ENCODE measurements at places on chromosomes 2 and 18. TPM values are rescaled to one million over a fixed set of nuclear protein-coding genes. Genes with fewer than 3 reads are reported as not detected.

Gene CD226
- 0.68 TPM for total RNA-seq

Gene PTPRN
- total RNA-seq = 0.31 TPM

Gene KYNU
- 37.7 TPM for total RNA-seq

Gene SERPINB12
- not detected for total RNA-seq

Gene ZNF892
- total RNA-seq = 1.8 TPM

GRCh38 chr2:10787176-10787968, 25.2 kb downstream of the PDIA6 start:
- no peaks in the 10 kb centered on the region for H3K4me1 ChIP-seq
- no peak for DNase-seq
- H3K27ac ChIP-seq = no peak overlapping the region
- peaks cover 29% of the 10 kb centered on the region for H3K36me3 ChIP-seq
- H3K27me3 ChIP-seq = no peaks in the 10 kb centered on the region
- H3K4me3 ChIP-seq = no peak overlapping the region

GRCh38 chr2:230578106-230578505, 134.5 kb upstream of the CAB39 start:
- H3K27ac ChIP-seq = no peak overlapping the region
- no peak overlapping the region for H3K4me3 ChIP-seq
- no peaks in the 10 kb centered on the region for H3K36me3 ChIP-seq
- no peaks in the 10 kb centered on the region for H3K4me1 ChIP-seq
- no peak for DNase-seq
- H3K27me3 ChIP-seq = no peaks in the 10 kb centered on the region

GRCh38 chr2:205047273-205047839, 502.1 kb downstream of the PARD3B start:
- H3K27me3 ChIP-seq = no peaks in the 10 kb centered on the region
- H3K4me1 ChIP-seq = no peaks in the 10 kb centered on the region
- no peak overlapping the region for H3K27ac ChIP-seq
- H3K36me3 ChIP-seq = no peaks in the 10 kb centered on the region
- no peak for DNase-seq

DNA sequence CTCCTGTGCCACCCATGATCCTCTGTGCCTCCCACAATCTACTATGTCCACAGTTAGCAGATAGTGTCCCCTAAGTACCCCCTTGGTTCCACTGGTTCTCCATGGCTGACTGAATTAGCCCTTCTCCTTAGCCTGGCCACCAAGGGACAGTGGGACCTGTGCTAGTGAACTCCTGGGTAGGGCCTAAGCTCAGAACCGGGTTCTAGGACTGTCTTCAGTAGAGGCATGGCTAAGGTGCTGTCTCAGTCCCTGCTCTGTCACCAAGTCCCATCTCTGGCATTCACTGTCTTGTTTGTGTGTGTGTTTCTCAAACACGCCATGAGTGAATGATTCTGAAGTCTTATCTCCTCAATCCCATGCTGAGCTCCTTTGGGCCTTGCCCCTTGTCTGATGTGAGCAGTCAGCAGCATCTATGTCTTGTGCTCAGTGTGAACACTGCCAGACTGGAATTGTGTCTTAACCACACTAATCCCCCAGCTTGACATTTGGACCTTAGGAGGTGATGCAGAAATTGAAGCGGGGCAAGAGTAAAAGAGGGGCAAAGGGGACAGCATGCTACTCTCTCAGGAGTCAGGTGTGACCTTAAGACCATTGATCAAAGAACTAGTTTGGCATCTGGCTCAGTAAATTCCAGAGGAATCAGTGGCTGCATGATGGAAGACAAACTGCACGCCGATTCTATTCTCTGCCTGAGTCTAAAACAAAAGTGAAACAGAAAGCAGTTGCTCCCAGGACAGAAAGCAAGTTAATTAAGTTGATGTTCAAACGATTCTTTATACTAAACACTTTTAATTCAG, 190.5 kb downstream of the ALPK2 start:
- H3K27me3 ChIP-seq = no peaks in the 10 kb centered on the region
- H3K4me1 ChIP-seq = peaks cover 17% of the 10 kb centered on the region
- DNase-seq = no peak
- H3K36me3 ChIP-seq = no peaks in the 10 kb centered on the region
- peak overlapping the region; percentile 34 for H3K4me3 ChIP-seq

DNA sequence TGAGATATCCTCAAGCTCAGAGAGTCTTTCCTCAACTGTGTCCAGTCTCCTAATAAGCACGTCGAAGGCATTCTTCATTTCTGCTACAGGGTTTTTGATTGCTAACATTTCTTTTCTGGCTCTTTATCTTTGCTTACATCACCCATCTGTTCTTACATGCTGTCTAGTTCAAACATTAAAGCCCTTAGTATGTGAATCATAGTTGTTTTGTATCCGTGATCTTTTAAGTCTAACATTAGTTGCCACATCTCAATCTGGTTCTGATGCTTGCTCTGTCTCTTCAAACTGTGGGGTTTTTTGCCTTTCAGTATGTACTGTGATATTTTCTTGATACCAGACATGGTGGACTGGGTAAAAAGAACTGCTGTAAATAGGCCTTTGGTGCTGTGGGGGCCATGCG, 235.2 kb downstream of the SH3RF3 start:
- no peak for DNase-seq
- H3K27ac ChIP-seq = no peak overlapping the region
- no peaks in the 10 kb centered on the region for H3K27me3 ChIP-seq
- H3K4me1 ChIP-seq = no peaks in the 10 kb centered on the region
- H3K4me3 ChIP-seq = no peak overlapping the region
- H3K36me3 ChIP-seq = no peaks in the 10 kb centered on the region

DNA sequence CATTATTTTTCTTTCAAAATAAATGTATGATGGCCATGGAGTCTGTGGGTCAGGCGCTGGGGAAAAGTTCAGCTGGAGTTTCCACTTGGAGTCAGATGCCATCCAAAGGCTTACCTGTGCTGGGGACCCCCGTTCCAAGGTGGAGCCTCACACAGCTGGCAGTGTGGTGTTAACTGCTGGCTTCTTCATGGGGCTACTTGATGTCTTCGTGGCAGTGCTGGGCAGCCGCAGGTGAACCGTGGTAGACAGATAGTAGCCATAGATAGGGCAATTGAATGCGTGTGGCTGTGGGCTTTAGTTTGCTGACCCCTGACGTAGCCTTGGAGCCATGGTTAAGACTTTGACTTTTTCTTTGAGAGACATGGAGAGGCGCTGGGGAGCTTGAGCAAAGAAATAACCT, 83.1 kb downstream of the HS6ST1 start:
- H3K27ac ChIP-seq = no peak overlapping the region
- no peaks in the 10 kb centered on the region for H3K36me3 ChIP-seq
- H3K4me1 ChIP-seq = no peaks in the 10 kb centered on the region
- no peaks in the 10 kb centered on the region for H3K27me3 ChIP-seq
- no peak for DNase-seq

- no peak overlapping the region for H3K4me3 ChIP-seq
- no peak for DNase-seq
Measured at GRCh38 chr18:44569391-44570055, 111.2 kb upstream of the SETBP1 start.

DNA sequence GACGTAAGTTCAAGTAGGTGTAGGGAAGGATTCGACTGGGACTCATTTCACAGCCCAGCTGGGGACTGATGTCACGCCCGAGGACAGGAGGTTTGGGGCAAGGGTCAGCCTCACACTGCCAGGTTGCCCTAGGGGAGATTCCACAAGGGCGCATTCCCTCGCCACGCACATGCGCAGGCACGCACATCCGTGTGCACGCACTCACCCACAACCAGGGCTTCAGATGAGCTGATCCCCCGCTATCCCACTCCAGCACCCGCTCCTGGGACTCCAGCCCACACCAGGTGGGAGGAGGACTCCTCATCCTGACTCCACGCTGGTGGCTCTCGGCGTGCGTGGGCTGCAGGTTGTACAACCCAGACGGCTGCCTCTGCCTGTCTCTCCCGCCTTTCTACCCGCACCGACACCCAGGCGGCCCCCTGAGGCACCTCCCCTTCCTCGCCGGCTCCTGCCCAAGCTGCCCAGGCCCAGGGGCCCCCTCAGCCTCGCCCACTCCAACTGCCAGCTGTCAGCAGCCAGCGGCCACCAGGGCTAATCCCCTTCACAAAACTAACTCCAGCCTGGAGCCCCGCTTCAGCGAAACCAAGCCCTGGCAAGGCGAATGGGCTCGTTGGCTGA, 47.8 kb upstream of the FOSL2 start:
- no peaks in the 10 kb centered on the region for H3K36me3 ChIP-seq
- H3K27me3 ChIP-seq = no peaks in the 10 kb centered on the region
- H3K27ac ChIP-seq = peak overlapping the region; percentile 67
- H3K4me1 ChIP-seq = no peaks in the 10 kb centered on the region
- peak overlapping the region; percentile 41 for H3K4me3 ChIP-seq

- no peaks in the 10 kb centered on the region for H3K27me3 ChIP-seq
- no peak overlapping the region for H3K4me3 ChIP-seq
- H3K27ac ChIP-seq = no peak overlapping the region
- no peaks in the 10 kb centered on the region for H3K36me3 ChIP-seq
Measured at GRCh38 chr18:65754121-65754520, 3.3 kb downstream of the CDH7 start.

DNA sequence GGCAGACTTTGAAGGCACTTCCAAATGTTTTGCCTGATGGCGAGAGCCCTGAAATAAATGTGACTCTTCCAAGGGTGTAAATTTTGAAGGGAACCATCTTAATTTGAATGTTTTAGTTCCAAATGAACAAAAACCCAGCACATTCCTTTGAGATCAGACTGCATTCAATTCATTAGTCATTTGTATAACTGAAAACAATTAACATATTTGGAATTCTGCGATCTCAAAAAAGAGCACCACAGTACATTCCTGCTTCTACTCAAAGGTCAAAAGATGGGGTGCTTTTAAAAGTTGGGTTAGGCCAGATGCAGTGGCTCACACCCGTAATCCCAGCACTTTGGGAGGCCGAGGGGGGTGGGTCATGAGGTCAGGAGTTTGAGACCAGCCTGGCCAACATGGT, 38.2 kb upstream of the CHRNA1 start:
- no peak overlapping the region for H3K27ac ChIP-seq
- no peak overlapping the region for H3K4me3 ChIP-seq
- H3K27me3 ChIP-seq = no peaks in the 10 kb centered on the region

DNA sequence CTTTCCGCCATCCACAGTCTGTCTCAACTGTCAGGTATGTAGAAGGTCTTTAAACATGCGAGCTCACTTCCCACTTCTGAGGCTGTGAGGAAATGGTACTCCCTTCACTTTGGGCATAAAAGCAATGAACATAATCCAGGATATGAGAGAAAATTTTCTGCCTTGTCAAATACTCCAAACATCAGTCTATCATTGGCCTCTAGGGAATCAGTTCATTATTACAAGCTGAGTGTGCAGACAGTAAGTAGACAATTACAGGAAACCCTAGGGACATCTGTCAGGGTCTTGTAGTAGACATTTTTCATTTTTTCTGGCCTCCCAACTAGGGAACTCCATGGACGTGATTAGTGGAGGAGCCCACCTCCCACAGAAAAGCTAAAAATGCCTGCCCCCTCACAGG, 13.6 kb upstream of the APCDD1 start:
- no peak for DNase-seq
- H3K27me3 ChIP-seq = no peaks in the 10 kb centered on the region
- H3K27ac ChIP-seq = no peak overlapping the region
- H3K4me3 ChIP-seq = no peak overlapping the region
- no peaks in the 10 kb centered on the region for H3K4me1 ChIP-seq

DNA sequence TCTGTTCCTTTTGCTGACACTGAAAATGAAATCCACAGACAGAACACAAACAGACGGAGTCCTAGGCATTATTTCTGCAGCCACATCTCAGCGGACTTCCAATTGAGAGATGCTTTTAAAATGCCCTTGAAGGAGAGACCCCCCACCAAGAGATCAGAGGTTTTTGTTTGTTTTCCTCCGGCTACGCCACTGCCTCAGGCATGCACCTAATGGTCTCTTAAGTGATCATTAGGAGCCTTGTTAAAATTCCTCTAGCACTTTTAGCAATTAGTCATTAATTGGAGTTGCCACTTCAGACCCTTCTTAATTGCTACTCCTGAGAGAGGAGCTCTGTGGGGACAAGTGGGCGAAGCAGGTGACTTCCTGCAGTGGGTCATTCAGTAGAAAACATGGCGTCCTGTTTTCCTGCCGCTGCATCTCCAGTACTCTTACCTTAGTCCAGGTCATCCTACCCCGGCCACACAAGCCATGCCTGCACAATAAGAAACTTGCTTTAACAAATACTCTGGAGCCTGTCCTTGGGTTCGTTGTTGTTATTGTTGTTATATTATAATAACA, 257.7 kb upstream of the CHAC2 start:
- H3K36me3 ChIP-seq = no peaks in the 10 kb centered on the region
- no peaks in the 10 kb centered on the region for H3K4me1 ChIP-seq
- H3K4me3 ChIP-seq = no peak overlapping the region
- H3K27me3 ChIP-seq = no peaks in the 10 kb centered on the region
- H3K27ac ChIP-seq = no peak overlapping the region
- no peak for DNase-seq

DNA sequence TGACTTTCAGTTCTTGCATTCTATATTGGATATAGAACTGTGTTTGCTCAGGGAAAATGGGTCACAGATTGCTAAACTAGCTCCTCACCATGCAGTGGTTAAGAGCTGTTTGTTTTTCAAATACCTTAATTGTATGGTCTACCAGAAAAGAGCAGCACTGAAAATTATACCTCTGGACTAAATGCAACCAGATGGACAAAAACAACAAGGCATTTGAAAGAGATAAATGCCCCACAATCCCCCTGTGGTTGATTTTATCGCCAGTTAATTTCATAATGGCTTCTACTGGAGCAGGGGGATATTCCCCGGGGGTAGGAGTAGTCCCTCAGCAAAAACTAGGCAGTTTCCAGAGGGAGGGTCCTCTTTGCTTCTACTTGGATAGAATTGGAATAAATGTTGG, 267.9 kb upstream of the TNP1 start:
- no peaks in the 10 kb centered on the region for H3K36me3 ChIP-seq
- no peak for DNase-seq
- no peak overlapping the region for H3K4me3 ChIP-seq
- H3K4me1 ChIP-seq = no peaks in the 10 kb centered on the region
- no peaks in the 10 kb centered on the region for H3K27me3 ChIP-seq

DNA sequence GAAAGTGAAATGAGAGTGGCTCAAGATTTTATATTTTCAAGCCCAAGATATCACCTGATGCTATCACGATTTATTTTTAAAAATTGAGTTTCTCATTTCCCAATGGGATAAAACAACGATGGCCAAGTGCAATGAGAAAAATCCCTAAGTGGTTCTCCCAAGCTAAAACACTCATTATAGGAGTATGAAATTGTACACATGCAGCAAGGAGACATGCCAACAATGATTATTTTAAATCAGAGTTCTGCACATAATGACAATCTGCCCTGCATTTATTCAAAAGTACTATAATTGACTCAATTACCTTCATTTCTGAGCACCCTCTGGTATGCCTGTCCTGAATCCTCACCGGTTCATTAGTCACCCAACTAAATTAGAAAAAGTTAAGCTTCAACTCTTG, 12.7 kb downstream of the CYTIP start:
- DNase-seq = no peak
- no peak overlapping the region for H3K27ac ChIP-seq
- H3K4me3 ChIP-seq = no peak overlapping the region
- no peaks in the 10 kb centered on the region for H3K4me1 ChIP-seq
- H3K27me3 ChIP-seq = no peaks in the 10 kb centered on the region
- H3K36me3 ChIP-seq = no peaks in the 10 kb centered on the region

- DNase-seq = peak; percentile 75
- peak overlapping the region; percentile 91 for H3K4me3 ChIP-seq
- H3K36me3 ChIP-seq = no peaks in the 10 kb centered on the region
- no peaks in the 10 kb centered on the region for H3K4me1 ChIP-seq
- H3K27me3 ChIP-seq = no peaks in the 10 kb centered on the region
Measured at GRCh38 chr2:229921101-229921891, 513 bp downstream of the TRIP12 start.
